ENCODE measurements at places on chromosomes 2 and 18.

- DNase-seq, result no peak
Measured at GRCh38 chr18:49064889-49065288, 114.1 kb upstream of the SMAD7 start.

DNA sequence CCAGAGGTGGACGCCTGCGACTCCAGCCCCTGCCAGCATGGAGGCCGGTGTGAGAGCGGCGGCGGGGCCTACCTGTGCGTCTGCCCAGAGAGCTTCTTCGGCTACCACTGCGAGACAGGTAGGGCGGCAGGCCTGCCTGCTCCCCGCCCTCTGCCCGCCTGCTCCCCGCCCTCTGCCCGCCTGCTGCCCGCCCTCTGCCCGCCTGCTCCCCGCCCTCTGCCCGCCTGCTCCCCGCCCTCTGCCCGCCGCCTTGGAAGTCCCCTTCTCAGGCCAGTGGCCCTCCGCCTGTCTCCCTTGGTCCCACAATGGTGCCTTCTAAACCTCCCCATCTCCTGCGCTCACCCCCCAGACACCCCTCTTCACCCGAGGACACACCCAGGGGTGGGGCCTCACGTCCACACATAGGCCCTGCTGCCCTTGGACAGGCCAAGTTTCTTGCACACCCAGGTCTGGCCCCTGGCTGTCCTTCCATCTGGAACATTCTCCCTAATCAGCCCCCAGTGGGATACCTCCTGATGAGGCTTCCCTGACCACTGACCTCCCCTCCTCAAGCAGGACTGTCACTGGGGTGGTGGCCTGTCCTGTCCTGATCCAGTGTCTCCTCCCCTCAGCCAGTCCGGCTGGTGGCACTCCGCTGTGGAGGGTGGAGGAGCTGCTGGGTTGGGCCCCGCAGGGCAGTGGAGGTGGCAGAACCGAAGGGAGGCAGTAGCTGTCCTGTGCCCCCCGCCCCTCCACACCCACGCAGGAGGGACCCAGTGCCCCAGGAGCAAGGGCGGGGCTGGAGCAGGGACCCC is 37.9 kb downstream of the MTERF4 start:
- DNase-seq, result no peak

DNA sequence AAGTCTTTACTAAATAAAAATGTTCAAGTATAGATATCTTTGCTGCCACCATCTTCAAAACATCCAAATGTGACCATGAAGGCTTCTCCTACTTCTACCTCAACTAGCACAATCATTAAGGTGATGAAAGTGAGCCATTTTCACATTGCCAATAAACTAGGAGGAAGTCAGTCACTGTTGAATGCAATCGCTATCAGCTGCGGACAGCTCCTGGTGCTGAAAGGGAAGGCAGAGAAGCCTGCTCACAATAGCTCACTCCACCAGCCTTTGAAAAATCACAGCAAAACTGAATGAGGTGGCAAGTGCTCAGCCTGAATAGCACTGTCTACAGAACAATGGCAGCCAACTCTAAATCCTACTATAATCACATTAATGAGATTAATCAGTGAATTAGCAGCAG is 2.2 kb downstream of the MYT1L start:
- DNase-seq, result peak; percentile 11

GRCh38 chr2:36951027-36951518 is 15.3 kb downstream of the STRN start:
- no peak for DNase-seq

DNA sequence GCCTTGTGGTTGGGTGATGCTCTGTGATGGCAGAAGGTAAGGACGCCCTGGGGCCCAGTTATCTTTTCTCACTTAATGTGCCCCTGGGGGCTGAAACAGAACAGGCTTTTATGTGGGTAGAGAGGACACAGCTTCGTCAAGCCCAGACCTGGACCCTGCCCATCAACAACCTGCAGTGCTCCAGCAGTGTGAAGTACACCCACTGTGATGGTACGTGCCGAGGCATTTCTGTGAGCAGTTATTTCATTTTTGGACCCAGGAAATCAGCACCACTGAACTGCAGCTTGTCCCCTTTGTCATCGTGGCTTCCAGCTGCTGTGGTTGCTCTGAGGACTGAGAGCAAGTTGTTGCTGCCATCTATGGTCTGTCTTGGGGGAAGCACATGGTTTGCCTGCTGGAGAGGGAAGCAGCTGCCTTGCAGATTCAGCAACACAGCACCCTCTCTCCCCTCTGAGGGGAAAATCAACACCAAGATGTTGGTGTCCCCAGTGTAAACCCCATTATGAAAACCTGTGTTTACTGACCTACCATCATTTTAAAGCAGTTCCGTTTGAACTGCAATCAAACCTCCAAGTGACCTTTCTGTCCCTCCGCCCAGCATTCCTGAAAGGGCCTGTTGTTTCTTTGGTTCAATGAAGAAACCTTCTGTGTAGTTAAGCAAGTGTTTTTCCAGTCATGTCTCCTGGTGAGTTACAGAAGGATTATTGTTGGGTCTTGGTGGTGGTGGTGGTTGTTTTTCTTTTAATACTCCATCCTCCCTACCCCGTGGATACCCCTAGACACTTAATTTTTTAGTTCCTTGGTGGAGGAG is 158.2 kb downstream of the MGAT5 start:
- DNase-seq, result peak; percentile 59

DNA sequence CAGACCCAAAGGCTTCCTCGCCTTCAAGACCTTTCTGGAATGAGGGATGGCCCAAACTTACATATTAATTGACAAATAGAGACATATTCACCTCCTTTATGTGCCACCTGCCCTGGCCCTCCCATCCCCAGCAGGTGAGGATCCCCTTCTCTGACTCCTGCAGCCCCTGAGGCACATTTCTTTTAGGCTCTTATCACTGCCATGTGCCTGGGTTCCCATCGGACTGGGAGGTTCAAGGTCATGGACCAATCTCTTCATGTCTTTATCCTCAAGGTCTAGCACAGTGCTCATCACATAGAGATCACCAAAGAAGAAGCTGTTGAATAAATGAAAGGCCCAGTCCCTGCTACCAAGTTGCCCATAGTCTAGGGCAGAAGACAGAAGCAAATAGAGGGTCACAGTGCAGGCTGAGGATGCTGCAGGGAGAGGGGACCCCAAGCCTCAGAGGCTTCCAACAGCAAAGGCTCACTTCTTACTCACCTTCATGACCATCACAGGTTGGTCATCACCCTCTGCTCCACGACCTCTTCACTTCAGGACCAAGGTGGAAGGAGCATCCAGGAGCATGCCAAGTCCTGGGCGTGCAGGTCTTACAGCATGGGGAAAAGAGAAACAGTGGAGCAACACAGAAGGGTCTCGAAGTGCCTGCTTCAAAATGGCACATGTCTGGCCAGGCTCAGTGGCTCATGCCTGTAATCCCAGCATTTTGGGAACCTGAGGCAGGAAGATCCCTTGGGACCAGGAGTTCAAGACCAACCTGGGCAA is 193.9 kb downstream of the SMAD2 start:
- no peak for DNase-seq

Data from NCI-H2029 treated with DMSO at 0.1 percent for 48 hours (cell line).